NCI-H510A treated with DMSO at 0.1 percent for 48 hours (cell line): ENCODE measurements at places on chromosomes 13 and 19.
A peak's percentile ranks its signal among the peaks of the same experiment; 100 is the strongest.

DNA sequence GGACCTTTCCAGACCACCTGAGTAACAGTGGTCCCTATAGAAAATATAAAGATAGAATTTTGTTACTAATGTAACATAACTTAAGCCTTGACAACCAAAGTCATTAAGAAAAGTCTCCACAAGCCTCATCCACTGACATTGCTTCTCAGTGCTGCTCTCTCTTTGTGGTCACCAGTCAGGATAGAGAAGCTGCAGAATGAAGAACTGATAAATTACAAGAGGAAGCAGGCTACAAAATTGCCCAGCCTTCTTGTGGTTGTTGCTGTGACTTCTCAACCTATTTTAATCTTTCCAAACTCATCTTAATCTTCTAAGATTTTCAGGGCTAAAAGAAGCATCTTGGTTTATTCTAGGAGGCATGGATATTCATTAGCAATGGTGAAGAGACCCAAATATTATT is 343.8 kb downstream of the MZT1 start:
- no peak for DNase-seq

- DNase-seq = no peak
These were observed 5.6 kb upstream of the ARRDC2 start for GRCh38 chr19:18002347-18002850.

DNA sequence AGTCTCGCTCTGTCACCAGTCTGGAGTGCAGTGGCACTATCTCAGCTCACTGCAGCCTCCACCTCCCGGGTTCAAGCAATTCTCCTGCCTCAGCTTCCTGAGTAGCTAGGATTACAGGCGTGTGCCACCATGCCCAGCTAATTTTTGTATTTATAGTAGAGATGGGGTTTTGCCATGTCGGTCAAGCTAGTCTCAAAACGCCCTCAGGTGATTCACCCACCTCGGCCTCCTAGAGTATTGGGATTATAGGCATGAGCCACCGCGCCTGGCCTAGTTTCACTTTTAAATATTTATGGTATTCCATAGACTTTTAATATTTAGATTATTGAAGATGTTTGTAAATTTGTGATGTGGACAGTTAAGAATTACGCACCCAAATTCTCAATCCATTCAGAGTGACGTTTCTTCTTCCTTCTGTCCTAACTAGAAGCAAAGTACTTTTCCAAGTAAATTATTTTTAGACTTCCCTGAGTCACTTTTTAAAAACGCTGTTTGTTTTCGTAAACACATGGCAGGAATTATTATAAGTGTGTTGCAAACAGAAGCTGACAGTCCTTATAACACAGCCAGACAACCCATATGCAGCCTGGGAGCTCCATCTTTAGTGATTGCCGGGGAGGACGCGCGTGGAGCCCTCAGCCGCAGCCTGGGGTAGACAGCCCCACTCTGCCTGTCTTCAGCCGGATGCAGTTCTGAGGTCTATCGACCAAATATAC is 131.7 kb downstream of the ATP11A start:
- no peak for DNase-seq

GRCh38 chr13:97004886-97005285 is 10.6 kb upstream of the OXGR1 start:
- DNase-seq = no peak

GRCh38 chr19:41922585-41922984 is 5.7 kb downstream of the ERFL start:
- no peak for DNase-seq

GRCh38 chr13:108439556-108439955 is 170.0 kb downstream of the TNFSF13B start:
- no peak for DNase-seq

- DNase-seq = no peak
These were observed 352.4 kb downstream of the SPRY2 start for GRCh38 chr13:79988573-79988972.

- no peak for DNase-seq
These were observed 8.5 kb upstream of the CERS1 start for GRCh38 chr19:18904334-18905057.

GRCh38 chr19:43901395-43902390 is 33.4 kb downstream of the ZNF45 start:
- peak; percentile 78 for DNase-seq

- DNase-seq = no peak
These were observed 122.3 kb downstream of the ATP8A2 start for GRCh38 chr13:25493931-25494640.

- no peak for DNase-seq
These were observed 11.9 kb downstream of the CYP4F12 start for GRCh38 chr19:15684828-15685227.

DNA sequence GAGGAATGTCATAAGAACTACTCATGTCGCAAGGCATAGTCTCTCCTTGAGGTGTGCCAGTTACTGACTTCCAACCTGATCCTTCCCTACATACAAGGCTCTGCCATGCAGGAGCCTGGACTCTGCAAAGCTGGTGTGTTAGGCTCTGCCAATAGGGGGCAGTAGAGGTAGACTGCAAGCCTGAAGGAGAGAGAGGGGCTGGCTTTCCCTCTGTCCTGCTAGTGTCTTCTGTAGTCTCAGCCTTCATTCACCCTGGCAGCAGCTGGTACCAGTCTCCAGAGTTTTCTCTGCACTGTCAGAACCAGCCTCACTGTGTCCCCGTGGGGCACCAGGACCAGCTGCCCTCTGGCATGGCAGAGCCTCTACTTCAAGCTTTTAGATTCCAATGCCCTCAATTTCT is 14.5 kb downstream of the SHISA2 start:
- DNase-seq = no peak

DNA sequence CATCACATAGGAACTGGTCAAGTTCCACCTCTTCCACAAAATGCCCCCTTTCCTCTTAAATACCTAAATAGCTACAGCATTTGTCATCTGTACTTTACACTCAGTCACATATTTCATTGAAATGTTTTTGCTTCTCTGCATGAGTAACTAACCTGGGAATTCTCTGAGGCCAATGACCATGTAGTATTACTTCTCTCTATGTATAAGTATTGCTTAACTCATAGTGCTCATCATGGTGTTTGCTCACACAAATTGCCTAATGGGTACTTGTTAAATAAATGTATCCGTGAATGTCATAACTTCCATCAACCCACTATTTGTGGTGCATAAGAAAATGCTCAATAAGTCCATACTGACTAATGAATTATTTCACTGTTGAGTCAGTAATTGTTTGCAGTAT is 115.5 kb downstream of the FGF14 start:
- DNase-seq = no peak

DNA sequence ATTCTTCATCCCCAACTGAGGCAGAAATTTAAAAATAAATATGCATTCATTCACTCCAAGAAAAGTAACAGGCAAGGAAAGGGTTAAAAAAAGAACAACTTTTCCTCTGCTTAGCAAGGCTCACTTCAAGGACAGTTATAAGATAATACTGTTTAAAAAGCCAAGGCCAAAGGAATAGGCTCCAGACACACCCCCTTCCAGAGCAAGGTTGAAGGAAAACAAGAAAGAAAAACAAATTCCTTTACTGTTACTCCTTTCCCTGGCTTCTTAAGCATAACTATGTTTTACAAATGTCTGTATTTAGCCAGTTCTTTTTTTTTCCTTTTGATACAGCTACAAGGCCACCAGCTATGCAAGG is 8.5 kb downstream of the SIGLEC11 start:
- DNase-seq = no peak

DNA sequence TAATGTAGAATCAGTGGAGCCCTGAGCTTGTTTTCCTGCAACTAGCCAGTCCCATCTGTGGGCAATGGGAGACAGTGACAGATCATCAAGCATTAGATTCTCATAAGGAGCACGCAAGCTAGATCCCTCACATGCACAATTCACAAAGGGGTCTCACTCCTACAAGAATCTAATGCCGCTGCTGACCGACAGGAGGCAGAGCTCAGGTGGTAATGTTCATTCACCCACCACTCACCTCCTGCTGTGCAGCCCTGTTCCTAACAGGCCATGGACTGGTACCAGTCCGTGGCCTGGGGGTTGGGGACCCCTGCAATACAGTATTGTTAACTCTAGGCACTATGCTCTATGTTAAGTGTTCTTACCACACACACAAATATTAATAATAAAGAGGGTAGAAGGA is 362.8 kb downstream of the RBM26 start:
- DNase-seq = no peak

- no peak for DNase-seq
These were observed 22.0 kb downstream of the ZNF266 start for GRCh38 chr19:9413240-9413954.
